ENCODE measurements at places on chromosomes 1 and 21.
A peak's percentile ranks its signal among the peaks of the same experiment; 100 is the strongest.

GRCh38 chr1:978835-979743, 2.8 kb downstream of the PERM1 start:
- DNase-seq: no peak

- no peak for DNase-seq
Observed at GRCh38 chr1:38712046-38712445, 147.5 kb downstream of the RRAGC start.

DNA sequence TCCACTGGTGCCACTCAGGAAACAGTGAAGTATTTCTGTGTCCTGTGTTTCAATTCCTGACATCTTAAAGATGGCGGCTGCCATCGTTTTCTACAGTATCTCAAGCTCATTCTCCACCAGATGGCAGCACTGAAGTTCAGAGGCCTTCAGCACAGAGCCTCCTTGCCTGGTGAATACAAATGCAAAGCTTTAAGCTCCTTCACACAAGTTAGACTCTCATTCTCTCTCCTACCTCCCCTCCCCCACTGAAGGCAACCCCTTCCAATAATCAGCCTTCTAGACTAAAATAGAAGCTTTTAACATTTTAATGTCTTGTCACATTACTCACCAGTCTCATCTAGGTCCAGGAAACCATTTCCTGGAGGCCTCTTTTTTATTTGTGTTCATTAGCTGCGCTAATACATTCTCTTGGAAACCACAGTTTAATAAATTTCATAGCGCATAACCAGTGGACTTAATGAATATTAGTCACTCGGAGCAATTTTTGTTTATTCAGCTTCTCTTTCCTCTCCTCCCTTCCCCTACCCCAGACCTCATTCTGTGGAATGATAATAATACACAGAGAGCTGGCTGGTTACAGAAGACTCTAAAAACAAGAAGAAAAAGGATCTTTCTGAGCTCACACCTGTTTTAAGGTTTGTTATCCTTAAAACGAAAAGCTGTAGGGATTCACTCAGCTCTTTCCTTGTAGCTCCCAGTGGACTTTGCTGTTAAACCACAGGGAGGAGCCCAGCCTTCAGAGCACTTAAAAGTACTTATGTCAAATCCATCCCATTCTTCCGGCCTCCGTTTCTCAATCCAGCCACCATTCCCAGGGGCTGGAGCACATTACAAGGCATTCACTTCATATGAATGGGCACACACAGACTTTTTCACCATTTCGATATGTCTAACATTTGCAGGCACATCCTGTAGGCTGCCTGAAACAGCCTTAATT, 384.9 kb downstream of the HLX start:
- DNase-seq: no peak

DNA sequence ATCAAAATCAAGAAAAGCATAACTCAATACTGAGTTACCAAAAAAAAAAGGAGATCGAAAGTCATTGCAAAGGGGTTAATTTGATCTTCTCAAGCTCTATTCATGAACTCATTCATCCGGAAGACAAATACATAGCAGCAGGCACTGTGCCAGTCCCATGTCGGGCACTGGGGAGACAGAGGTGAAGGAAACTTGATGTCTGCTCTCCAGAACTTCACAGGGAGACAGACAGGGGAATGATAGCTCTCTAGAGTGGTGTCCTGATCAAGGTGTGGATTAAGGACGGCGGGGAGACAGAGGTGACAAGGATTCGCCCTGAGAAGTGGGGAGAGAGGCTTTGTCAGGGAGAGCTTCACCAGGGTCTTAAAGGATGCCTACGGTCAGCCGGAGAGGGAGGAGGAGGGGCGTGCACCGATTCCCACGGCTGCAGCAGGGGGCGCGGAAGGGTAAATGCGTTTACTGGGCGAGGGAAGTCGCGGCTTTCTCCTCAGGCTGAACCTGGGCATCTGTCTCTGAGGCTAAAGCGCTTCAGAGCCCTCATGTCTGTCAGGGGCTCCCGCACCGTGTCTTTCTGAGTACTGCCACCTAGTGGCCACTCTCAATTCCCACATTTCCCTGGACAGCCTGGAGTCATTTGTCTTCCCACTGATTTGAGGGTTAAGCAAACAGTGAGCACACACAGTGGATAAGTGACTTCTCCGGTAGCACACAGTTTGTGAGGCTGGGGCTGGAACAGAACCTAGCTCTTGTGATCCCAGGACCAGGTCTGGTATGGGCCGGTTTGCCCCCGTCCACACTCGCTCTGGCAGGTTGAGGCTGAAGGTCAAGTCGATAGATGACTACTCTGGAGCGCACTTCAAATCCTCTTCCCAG, 152.8 kb downstream of the TENT5C start:
- DNase-seq: peak; percentile 28

DNA sequence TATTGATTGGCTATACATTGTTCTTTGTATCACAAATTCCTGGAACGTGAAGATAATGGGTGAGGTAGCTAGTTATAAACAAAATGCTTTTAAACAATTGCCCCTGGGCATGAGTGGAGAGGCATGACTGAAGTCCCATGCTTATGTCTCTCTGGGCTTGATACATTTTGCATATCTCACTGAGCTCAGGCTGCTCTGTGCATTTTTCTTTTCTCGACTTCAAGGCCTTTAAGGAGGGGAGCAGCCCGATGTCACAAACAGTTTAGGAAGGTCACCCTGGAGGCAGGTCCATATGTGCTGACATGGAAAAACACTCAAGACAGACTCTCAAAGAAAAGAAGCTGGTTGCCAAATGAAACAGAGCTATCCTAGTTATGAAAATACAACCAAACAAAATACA, 80.1 kb upstream of the PUM1 start:
- DNase-seq: no peak

- peak; percentile 46 for DNase-seq
Observed at GRCh38 chr1:52423771-52424170, 19.4 kb downstream of the PRPF38A start.

- no peak for DNase-seq
Observed at GRCh38 chr1:153649863-153650235, 8.7 kb upstream of the SNAPIN start.

GRCh38 chr1:217274416-217274815, 356.5 kb downstream of the GPATCH2 start:
- no peak for DNase-seq
